Left renal cortex interstitium (tissue), 4 donors: ENCODE measurements at places on chromosomes 6 and 20.

GRCh38 chr6:167699141-167699931 lies 127.4 kb upstream of the AFDN start:
- no peak for DNase-seq

GRCh38 chr6:125357515-125358256 lies 55.9 kb upstream of the HDDC2 start:
- no peak for DNase-seq

DNA sequence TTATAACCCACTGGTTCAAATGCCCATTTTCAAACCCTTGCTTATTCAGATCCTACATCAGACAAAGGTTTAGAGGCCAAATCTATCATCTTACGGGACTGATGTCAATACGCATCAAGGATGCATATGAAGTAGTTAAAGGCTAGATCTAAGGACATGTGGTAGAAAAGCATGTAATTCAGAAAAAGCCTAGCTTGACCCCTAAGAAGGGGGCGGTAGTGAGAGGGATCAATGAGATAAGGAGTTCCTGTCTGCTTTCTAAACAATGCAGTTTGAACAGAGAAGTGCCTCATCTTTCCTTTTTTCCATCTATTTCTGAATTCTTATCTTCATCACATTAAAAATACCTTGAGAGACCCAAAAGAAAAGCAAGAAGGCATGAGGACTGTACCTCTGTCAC lies 237.7 kb downstream of the ARHGAP18 start:
- no peak for DNase-seq

GRCh38 chr20:29319725-29320124 lies 1937.7 kb upstream of the DEFB115 start:
- no peak for DNase-seq

DNA sequence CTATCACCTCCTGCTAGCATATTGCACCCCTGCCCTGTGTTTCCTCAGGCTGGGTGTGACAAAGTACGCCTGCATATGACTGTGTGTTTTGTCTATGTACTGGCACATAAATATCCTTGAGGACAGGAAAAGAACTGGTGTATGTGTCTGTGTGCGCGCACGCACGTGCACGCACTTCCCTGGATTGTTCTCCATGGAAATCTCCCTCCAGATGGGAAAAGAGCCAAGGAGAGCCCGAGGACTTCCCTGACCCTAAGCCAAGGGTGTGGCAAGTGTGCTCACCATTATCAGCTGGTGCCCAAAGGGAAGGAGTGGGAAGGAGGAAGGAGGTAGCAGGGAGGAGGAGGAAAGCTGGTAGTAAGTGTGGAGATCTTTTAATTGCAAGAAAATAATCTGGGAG lies 117.6 kb downstream of the HIVEP2 start:
- no peak for DNase-seq
